ENCODE measurements at places on chromosomes 1 and 21.

DNA sequence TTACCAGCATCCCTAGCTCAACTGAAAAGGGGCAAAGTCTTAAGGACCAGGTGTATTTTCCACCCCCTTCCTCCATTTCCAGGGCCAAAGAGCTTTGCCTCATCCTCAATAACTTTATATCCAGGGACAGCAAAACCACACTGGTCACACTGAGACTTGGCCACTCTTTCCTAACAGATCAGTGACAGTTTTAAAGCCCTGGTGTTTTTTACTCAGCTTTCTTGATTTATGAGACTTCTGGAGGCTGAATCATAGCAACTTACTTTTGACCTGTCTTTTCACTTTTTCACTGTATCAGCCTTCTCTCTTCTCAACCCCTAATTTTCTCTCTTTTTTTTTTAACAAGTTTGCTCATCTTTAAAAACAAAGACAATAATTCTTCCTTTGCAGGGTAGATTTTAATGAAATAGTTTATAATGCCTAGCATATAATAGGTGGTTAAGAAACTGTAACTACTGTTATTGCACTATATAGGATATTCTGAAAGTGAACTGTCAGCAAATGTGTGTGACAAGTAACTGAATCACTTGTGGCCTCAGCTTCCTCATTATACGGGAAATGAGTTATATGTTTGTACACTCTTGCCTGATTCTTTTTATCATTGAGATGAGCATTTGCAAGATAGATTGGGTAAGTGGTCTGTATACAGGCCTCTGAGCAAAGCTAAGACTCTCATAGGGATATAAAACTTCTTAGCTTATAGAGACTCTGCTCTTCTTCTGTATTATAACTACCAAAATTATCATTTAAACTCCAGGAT is 19.7 kb upstream of the DYNLT5 start:
- DNase-seq: no peak

GRCh38 chr1:64308866-64309265 is 105.4 kb downstream of the UBE2U start:
- no peak for DNase-seq

GRCh38 chr21:23822760-23823159 is 1784.5 kb downstream of the MRPL39 start:
- DNase-seq: no peak

DNA sequence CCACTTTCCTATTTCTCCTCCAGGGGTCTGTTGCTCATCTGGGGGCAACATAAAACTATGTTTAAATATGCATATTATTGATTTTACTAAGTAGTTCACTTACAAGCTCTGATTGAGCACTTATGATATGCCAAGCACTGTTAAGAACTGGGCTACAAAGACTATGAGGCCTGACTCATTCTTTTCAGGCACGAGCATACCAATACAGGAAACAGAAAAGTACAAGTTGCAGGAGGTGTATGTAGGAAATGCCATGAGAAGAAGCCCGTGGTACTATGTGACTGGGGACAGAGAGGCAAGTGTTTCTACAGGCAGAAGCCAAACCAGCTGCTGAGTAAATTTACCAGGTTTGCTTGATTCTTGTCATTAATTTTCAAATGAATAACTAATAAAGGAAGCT is 120.4 kb upstream of the PTGFR start:
- DNase-seq: no peak

DNA sequence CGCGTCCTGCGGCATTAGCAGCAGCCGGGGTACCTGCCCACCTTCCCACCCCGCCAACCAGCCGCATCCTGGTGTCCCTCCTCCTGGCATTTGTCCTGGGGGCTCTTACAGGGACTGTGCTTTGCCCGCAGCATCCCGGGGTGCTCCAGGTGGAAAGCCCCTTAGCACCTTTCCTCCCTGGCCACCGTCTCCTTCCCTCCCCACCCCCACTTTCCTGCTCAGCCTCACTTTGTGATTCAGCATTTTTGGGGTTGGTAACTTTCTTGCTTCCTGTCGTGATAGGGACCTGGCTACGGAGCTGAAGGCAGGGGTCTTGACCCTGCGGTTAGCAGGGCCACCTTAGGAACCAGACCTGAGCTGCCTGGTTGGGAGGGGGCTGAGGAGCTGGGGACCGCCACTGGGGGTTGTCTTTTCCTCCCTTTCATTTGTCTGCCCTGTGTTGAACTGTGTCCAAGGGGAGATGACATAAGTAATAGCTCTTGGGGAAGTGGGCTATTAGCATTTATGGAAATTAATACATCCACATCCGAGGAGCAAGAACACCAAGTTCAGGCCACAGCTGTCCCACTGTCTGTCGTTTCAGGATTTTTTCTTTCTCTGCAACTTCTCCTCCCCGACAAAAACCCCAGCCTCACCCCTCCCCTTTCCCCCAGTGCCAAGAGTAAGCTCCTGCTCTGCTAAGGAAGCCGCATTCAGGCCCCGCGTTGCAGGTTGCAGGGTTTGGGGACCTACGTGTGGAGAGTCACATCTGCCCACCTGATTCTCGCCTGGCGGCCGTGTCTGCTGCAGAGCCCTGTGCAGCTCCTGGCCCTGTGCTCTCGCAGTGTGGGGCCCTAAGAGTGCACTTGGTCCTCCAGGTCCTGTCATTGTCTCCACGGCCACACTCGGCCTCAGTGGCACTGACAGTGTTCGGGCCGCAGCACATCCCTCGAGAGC is 1.6 kb upstream of the NPHP4 start:
- DNase-seq: peak; percentile 34

GRCh38 chr1:51000160-51000559 is 30.1 kb downstream of the CDKN2C start:
- no peak for DNase-seq

DNA sequence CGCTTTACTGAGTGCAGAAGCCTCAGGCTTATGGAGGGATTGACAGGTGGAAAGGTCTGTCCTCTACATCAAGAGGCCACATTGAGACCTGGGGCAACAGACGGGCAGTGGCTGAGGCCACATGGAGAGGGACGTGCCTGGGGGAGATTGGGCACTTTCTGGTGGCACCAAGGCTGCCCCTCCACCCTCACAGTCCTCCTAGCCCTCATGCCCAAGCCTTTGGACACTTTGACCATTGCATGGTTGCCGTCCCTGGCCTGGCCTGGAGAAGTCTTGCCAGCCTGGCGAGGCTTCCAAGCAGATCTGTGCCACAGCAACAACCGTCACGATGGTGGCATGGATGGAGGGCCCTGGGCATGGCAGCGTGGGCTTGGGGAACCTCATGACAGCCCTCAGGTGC is 192.1 kb upstream of the VAMP3 start:
- no peak for DNase-seq

DNA sequence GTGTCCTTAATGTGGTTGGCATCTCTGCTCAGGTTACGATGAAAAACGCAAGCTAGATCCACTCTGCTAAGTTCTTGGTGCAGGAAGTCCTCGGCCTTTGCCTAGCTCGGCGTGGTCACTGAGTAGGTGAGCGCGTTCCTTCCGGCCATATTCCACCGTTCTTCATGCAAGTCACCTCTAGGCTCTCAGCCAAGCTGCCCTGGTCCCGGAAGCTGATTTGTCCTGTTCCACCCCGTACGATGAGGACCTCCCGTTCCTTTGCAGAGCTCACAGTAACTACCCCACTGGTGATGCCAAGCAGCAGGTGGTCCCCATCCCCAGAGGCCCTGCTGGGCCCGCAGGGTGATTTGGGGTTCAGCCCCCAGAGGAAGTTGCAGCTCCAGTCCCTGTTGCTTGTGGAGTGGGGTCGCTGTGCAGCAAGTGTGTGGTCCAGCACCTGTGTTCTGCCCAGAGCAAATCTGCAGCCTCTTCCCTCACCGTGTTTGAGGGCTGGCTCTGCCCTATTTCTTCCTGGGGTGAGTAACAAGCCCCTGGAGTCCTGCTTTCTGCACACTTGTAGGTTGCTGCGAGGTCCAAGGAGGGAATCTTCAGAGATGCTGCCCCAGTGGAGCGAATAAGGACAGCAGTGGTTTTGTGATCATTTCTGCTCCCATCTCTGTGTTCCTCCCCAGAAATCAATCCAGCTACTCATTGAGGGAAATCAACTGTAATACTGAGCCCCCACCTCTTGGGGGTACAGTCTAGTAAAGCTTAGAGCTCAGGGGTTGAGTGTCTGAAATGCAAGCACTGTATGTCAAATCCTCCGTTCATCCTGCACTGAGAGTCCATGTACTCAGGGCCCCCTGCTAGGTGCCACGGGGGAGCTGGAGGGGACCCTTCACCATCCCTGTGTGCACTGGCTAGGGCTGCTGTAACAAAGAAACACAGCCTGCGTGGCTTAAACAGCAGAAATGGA is 2.3 kb downstream of the UMODL1 start:
- DNase-seq: no peak

GRCh38 chr1:91811363-91812025 is 74.5 kb downstream of the TGFBR3 start:
- DNase-seq: no peak

GRCh38 chr1:243620096-243620495 is 229.9 kb downstream of the AKT3 start:
- DNase-seq: no peak

DNA sequence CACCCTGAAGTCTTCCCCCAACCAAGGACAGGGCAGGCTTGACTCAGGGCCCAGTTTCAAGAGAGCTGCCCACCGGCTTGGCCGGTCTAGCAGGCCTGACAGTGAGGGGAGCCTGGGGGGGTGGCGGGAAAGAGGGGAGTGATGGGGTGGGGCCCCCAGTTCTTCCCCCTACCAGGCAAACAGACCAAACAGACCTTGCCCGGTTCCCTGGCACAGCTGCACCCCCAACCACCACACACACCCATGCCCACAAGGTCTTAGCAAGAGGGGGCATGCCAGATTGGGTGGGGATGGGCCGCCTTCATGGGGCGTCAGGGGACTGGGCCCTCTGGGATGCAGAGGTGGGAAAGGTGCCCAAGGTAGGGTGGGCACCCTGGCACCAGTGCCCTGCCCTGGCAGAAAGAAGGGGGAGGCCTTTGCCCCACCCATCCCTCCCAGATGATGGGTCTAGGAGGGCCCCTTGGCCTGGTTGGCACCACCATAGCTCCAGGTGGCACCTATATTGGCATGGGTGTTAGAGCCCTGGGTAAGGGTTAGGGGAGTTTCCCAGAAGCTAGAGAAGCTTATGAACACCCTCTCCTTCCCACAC is 8.9 kb downstream of the ZBTB7B start:
- DNase-seq: no peak

DNA sequence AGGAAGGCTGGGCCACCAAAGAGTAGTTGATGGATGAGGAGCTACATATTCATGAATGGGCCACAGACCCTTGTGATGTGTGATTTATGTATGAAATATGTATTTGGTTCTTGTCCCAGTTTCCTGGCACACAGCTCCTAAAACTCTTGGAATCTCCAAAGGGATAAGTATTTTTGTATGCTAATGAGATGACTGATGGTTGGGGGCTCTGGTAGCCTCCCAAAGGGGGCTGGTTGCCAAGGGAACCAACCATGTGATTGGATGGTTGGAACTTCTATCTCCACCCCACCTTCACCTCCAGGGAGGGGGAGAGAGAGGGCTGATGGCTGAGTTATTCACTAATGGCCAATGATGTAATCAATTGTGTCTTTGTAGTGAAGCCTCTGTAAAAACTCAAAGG is 77.1 kb downstream of the ZNF281 start:
- no peak for DNase-seq

DNA sequence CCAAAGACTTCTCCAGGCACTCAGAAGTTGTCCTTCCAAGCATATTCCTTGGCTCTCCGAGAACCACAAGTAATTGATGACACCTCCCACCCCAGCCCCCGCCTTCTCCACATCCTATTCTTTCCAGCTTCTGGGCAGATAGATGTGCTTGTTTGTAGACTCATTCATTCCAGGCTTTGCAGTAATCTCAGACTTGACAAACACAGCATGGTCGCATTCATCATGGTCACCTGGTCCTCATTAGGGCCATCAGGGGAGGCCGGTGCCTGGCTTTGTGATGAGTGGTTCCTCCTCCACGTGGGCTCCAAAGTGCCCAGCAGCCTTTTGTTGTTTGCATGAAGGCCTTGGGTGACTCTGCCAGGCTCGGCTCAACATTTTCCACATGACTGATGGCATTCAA is 28.5 kb upstream of the KCNE2 start:
- no peak for DNase-seq

DNA sequence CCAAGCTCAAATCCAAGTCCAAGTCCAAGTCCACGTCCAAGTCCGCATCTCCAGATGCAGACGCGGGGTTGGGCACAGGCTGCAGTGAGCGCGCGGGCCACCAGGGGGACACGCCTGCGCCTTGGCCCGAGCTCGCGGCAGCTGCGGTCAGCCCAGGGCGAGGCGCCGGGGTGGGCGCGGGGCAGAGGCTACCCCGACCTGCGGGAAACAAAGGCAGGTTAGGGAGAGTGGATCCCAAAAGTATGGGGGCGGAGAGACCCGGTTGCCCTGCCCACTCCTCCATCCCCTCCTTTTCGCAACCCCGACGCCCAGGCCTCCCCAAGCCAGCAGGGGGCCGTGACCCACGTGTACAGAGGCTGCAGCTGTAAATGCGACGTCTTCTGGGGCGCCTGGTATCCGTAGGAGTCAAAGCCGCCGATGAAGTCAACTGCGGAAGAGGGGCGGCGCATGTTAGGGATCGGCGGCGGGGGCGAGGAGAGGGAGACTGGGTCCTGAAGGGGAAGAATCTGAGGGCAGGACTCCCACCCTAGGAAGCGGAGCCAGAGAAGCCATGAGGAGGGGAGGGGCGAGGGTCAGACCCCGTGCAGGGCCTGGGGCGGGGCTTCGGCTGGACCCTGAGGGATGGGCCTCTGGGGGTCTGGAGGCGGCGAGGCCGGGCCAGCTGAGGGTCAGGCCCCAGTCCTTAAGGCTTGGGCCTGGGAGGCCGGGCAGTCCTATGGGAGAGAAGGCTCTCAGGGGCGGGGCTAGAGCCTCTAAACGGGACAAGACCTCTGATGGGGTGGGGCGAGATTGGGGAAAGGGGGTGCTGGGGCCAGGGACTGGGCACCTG is 58.0 kb downstream of the NKAIN1 start:
- peak; percentile 44 for DNase-seq

- no peak for DNase-seq
Observed at GRCh38 chr1:35448344-35448801, 108.8 kb downstream of the KIAA0319L start.

GRCh38 chr1:161890574-161890973 is 124.5 kb downstream of the ATF6 start:
- no peak for DNase-seq

DNA sequence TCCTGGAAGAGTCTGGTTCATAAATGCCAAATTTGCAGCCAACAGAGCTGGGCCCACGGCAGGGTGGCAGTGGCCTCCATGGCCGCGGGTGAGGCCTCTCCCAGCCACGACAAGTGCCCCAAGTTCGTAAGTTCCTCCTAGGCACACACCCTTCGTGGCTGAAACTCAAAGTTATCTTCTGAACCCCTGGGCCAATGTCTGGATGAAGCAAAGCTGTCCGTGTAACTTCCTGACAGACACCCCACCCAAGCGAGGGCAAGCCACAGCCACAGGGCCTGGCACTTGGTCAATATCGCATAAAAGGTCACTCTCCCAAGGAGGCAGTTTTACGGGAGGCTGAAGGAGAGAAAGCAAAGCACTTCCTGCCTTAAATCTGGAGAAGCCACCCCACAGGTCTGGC is 27.8 kb upstream of the GPR153 start:
- no peak for DNase-seq

DNA sequence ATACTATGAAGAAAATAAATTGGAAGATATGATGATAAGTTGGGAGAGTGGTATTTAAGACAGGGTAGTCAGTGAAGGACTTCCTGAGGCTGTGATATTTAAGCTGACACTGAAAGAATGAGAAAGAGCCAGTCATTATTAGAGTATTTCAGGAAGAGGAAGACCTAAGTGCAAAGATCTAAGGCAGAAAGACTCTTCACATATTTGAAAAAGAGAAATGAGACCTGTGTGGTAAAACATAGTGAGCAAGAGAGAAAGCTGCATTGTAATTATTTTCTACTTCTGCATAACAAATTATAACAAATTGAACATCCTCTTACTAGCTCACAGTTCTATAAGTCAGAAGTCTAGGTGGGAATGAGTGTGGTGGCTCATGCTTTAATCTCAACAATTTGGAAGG is 34.6 kb upstream of the DOCK7 start:
- DNase-seq: no peak

GRCh38 chr1:192272732-192273131 is 44.1 kb upstream of the RGS21 start:
- no peak for DNase-seq
